ENCODE measurements at places on chromosomes 4 and X.

DNA sequence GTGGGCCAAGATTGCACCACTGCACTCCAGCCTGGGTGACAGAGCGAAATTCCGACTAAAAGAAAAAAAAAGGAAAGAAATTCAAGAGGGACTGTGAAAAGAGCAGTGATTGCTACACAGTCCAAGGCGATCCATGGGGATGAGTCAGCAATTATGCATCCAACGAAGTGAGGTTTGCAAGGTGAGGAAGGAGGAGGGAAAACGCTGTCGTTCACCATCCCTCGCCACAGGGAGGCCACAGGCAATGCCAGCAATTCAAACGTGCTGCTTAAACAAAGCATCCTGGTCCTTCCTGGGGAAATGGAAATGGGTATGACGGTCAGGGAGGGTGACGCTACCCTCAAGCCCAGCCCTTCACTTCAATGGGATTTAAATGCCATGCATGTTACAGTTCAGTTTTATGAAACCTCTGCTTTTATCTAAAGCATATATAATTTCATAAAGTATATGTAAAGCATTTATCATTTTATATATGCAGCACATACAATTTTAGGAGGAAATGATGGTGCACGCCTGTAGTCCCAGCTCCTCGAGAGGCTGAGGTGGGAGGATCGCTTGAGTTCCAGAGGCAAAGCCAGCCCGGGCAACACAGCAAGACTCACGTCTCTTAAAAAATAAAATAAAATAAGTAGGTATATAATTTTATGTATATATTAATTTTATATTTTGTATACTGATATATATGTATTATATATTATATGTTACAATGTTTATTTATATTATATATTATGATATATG is 108.7 kb downstream of the DHRSX start:
- peak; percentile 69 for DNase-seq

GRCh38 chr4:77413766-77414165 is 191.9 kb upstream of the CXCL13 start:
- DNase-seq = no peak

- no peak for DNase-seq
These were observed 80.9 kb downstream of the HMX1 start for GRCh38 chr4:8790749-8791148.

DNA sequence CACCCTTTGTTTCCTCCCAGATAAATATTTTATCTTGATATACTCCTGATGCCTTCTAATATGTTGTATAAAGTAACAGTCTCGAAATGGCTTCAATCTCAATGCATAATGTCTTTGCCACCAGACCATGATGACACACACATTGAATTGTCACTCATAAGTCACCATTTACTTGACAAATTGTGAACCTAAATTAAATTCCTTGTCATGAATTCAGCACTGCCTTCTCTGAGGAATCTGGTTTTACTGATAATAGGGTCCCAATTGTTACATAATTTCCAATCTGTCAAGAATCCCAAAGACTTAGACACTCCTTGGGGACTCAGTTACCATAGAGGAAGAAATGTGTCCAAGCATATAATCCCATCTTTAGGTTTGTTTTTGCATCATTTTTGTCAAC is 82.3 kb downstream of the NWD2 start:
- no peak for DNase-seq

DNA sequence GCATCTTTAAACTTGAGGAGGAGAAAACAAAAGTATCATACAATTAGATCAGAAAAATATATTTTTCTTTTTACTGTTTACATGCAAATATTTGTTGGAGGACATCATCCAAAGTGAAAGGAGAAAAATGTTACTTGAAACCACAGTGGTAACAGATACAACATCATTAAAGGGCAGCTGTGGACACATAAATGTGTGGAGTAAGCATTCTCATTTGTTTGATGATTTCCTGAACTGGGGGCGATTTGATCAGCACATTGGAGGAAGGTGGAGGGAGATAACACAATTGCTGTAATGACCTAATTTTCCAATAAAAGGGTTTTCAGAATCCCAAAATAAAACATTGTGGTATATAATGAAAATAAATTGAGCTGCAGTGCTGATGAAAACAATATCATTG is 314.5 kb upstream of the HS3ST1 start:
- DNase-seq = no peak

GRCh38 chr4:169795585-169795984 is 37.8 kb upstream of the HPF1 start:
- no peak for DNase-seq

- DNase-seq = no peak
These were observed 19.5 kb downstream of the NSUN7 start for GRCh38 chr4:40769266-40769665.

DNA sequence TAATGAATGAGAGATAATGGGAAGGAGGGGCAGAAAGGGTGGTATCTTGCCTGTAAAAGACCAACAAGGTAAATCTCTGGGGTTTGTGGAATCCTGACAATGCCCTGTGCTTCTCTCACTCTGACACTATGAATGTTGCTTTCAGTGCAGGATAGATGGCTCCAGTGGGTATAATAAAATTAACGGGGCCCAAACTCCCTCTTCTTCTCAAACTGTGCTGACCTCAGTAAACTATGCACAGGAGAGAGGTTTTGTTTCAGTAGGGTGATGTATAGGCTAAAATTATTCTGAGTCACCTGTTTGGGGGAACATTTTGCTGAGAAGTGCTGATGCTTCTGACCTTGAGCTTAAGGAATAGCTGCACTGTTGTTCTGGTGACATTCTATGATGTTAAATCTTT is 82.6 kb downstream of the TSPAN7 start:
- DNase-seq = no peak

DNA sequence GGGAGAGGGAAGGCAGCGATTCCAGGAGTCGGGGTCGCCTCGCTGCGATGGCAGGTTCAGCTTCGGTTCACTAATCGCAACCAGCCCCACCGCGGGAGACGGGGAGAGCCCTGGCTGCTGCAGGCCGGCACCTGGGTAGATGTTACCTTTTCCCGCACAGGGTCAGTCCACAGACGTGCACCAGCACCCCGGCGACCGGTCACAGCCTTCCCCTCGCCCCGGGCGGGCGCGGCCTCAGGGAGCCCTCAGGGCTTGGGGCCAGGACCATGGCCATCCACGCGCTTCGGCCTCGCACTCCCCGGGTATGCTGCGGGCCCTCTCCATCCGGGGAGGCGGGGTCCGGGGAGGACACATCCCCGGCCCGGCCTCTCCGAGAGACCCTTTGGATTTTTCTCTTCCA is 26.1 kb upstream of the EXOC1L start:
- no peak for DNase-seq

GRCh38 chr4:112214390-112215264 is 17.0 kb upstream of the AP1AR start:
- no peak for DNase-seq

DNA sequence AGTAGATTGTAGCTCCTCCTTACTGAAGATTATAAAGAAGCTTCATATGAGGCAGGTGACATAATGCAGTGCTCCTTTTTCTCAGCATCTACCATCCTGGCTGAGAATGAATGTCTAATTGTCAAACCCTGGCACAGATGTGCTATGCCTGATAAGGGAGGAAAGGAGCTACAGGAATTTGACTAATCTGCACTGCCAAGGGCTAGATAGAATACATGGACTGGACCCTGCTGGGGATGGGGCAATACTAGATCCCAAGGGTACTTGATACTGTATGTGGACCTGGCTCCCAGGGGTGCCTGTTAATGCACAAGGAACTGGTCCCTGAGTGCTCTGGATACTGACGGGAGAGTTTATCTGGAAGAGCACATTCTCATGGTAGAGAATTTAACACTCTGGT is 362.2 kb upstream of the EMCN start:
- DNase-seq = no peak

GRCh38 chr4:153258750-153259149 is 54.5 kb downstream of the TRIM2 start:
- DNase-seq = no peak

GRCh38 chrX:150032742-150033141 is 94.5 kb upstream of the EOLA2 start:
- no peak for DNase-seq

DNA sequence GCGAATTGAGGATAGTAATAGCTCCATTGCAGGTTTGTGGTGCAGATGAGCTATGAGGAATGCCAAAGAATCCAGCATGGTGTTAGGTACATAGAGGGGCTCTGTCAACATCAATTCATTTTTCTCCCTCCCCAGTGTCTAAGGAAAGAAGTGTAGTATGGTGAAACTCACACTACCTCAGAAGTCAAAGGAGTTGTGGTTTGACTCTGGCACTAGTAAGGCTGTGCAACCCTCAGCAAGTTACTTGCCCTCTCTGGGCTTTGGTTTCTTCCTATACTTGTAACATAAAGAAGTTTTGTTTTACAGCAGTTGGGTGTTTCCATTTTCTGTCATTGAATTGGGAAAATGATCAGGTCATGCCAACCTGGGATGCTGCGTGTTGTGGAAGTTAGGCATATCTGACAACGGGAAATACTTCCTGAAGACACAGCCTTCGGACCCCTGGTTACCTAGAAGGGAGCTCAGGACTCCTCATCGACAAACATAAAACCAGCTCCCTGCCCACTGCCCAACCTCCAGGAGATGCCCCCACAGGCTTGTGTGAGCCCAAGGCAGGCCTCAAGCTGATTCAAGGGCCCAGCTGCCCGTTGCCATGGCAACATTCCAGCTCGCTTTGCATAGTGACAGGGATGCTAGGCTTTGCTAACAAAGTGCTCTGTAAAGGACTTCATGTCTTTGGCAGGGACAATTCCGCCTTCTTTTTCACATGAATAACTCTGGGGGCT is 71.4 kb downstream of the RTL5 start:
- DNase-seq = no peak

DNA sequence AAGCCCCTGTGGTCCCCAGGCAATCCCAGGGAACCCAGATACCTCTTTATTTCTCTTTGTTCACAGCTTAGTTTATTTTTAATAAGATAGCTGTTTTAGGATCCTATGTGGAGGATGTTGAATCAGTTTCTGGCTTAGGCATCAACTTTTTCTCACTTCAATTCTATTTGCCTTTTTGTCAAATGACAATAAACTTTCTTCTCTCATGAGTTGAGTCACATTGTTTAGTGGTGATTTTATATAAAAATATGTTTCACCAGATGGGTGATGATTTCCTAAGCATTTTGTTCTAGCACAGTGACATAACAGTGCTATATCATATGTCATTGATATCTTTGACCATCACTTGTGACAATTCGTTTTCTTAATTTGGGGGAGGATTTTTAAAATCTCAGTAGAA is 198.1 kb upstream of the PUDP start:
- DNase-seq = no peak

- no peak for DNase-seq
These were observed 35.9 kb downstream of the DCAF8L2 start for GRCh38 chrX:27626066-27626465.

- no peak for DNase-seq
These were observed 3.9 kb upstream of the CHRNA9 start for GRCh38 chr4:40331101-40331745.

GRCh38 chrX:140172401-140172800 is 207.1 kb upstream of the CXorf66 start:
- no peak for DNase-seq

GRCh38 chrX:153214934-153215333 is 35.9 kb downstream of the MAGEA1 start:
- no peak for DNase-seq

- no peak for DNase-seq
These were observed 56.5 kb downstream of the RELL1 start for GRCh38 chr4:37629713-37630112.

DNA sequence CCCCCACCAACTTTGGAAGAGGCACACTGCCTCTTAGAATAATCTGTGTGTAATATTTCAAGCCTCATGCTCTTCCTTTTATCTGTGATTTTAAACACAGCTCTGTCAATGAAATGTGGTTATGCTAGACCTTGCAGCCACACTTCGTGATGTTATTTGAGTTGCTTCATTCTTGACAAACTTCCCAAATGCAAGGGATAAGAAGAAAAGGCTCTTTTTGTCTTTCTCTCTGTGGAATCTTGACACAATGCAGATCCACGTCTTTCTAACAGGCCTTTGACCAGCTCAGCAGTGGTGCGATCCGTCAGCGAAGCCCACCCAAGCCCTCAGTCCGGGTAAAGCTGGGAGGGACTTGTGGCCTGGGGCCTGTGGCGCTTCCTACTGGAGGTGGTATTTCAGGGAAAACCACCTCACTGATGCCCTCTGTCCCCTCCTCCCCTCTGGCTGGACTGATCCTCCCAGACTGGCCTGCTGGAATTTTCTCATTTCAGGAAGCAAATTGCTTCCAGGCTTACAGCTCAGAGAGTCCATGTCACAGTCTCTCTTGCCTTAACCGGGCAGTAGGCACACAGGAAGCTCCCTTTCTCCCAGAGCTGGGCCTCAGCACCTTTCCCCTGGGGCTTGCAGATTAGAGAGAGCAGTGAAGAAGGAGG is 19.5 kb upstream of the CCKAR start:
- DNase-seq = no peak

- no peak for DNase-seq
These were observed 346.2 kb downstream of the MAGEB5 start for GRCh38 chrX:26562156-26562555.

- no peak for DNase-seq
These were observed 1626.0 kb upstream of the TENM3 start for GRCh38 chr4:180617196-180617595.

All from 8988T (cell line).